ENCODE measurements at places on chromosomes 13 and 19.

DNA sequence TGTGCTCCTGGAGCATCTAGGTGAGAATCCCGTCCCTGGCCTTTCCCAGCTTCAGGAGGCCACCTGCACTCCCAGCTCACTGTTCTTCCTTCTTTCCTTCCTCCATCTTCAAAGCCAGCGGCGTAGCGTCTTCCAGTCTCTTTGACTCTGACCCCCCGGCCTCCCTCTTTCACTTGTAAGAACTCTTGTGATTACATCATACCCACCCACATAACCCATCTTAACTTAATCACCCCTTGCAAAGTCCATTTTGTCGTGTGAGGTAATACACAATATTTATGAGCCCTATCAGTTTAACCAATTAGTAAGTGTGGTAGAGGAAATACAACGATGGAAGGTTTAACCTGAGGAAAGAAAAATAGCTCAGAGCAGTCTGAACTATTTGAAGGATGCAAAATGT lies 4.6 kb upstream of the CDC16 start:
- DNase-seq, result no peak

DNA sequence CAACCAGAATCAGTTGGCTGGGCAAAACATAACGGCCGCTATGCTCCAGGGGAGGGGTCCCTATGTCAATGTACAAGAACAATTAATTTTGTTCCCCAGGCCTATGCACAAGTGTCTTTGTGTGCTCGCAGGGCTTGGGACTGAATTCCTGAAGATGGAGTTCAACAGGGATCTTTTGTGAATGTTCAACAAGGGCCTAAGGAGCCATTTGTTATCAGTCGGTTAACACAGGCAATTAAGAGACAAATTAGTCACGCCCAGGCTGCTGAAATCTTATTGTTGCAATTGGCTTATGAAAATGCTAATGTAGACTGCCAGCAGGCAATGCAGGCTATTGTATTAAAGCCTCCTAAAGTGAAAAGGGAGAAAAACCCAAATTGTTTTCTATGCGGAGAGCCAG lies 117.5 kb downstream of the ZNF429 start:
- DNase-seq, result no peak

DNA sequence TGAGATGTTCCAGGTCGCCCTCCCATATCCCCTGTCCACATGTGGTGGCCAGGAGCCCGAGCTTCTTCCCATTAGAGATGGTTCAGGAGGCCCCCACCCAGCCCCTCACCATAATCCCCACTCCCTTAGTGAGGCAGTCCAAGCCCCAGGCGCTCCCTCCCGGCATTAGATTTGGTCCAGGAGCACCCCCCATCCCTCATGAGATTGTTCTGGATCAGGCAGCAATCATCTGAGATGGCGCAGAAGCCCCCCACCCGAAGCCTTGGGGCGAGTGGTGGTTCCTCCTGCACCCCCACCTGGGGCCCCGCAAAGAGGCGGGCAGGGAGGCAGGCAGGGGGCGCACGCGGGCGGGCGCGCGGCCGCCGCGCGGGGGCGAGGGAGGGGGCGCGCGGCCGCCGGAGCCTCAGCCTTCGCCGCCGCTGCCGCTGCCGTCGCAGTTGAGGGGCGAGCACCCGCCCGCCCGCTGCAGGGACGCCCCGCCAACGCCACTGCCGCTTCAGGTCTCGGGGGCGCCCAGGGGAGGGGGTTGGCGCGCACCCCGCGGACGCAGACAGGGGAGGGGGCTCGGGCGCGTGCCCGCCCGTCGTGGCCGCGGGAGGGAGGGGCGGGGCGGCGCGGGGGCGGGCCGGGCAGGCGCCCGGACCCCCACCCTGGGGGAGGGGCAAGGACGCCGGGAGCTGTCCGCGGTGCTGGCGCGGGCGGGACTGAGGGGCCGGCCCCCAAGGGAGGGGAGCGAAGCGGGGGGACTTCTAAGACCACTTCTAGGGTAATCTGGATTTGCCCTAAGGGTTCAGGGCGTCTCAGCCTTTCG lies 46.4 kb upstream of the SHKBP1 start:
- DNase-seq, result no peak

DNA sequence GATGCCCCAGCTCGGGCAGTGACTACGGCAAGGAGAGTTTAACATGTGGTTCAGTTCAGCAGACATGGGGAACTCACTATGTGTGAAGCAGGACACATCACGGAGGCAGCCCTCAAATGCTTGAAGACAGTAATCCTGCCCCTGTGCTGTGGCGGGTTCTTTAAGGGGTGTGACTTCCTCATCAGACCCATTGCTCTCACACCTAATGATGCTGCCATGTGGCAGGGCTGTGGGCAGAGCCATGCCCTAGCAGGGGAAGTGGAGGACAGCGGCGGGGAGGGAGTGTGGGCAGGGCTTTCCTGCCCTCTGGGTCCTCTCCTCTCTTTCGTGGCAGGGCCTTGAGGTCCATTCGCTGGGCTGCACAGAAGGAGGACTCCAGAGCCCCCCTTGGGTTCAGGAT lies 131.1 kb upstream of the GJB6 start:
- DNase-seq, result no peak

- no peak for DNase-seq
Observed at GRCh38 chr19:48826606-48827020, 9.7 kb downstream of the HSD17B14 start.

DNA sequence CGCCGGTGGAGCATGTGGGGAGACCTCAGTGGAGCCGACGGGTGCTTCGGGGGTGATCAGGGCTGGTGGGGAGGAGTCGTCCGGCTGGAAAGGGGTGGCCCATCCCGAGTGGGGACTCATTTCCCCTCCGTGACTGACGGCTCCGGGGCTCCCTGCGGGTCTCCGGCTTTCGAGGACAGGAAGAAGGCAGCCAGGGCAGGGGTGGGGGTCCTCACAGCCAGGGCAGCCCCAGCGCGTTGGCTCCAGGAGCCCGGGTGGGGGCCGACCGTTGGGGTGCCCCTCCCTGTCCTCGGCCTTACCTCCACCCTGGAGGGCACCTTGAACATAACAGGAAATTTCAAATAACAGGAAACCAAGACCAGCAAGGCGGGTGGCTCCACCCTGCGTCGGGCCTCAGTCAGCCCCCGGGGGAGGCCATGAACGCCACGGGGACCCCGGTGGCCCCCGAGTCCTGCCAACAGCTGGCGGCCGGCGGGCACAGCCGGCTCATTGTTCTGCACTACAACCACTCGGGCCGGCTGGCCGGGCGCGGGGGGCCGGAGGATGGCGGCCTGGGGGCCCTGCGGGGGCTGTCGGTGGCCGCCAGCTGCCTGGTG lies at the start of gene S1PR4:
Gene S1PR4, plus strand, starts transcription at position 393 of the 596 bp plus-strand sequence. Its CDS starts 24 bp downstream, at position 417.
- no peak for DNase-seq

- no peak for DNase-seq
Observed at GRCh38 chr13:98950705-98951104, 27.2 kb downstream of the DOCK9 start.

- no peak for DNase-seq
Observed at GRCh38 chr13:27792393-27793218, at the start of gene GSX1. Gene GSX1, plus strand, starts transcription at chr13:27792483. Its CDS starts 208 bp downstream, at chr13:27792691.

DNA sequence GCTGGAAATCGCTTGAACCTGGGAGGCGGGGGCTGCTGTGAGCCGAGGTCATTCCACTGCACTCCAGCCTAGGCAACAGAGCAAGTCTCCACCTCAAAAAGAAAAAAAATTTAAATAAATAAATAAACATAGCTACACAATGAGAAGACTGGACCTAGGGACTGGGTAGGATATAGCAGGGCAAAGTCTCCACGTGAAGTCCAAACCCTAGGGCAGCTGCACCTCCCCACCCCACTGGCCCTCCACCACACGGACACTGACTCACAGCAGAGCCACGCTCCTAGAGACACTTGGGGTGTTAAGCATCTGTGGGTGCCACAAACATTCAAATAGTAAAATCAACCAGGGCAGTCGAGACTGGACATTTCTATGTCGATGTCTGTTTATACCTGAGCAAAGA lies 7.1 kb downstream of the LATS2 start:
- no peak for DNase-seq

GRCh38 chr13:24887759-24888158 lies 123.8 kb downstream of the RNF17 start:
- no peak for DNase-seq

Measured in AG04450 (cell line).